ENCODE measurements at places on chromosomes 2 and 18.

- no peak for DNase-seq
These were observed 37.2 kb upstream of the PXDN start for GRCh38 chr2:1781291-1782080.

DNA sequence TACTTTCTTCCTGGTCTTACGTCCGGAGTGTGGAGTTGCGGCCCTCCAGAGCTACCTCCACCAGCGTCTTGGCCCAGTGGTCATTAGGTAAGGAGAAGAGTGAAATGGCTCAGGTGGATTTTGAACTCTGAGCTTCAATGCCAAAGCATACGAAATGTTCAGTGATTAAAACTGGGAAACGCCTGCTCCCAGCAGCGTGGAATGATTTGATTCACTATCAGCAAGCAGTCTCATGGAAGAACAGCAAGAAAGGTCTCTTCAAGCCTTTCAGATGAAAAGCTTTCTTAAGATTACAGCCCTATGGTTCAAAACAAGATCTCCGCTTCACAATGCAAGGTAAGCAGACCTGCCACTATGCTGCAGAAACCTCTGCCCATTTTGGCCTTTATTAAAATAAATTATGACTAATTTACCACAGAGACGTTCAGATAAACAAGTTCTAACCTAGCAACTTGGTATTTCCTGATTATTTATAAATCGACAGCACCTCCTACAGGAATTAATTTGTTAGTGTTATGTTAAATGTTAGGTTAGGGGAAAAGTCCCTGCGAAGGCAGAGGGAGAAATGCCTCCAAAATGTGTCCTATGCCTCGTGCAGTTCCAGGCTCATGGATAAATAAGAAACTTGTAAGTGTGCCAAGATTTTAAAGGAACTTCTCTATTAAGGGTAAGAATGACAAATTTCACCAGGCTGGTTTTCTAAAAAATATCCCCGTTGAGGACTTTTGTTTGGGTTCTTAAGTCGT, 10.1 kb downstream of the SP9 start:
- peak; percentile 54 for DNase-seq

GRCh38 chr2:215579809-215580208, 143.9 kb upstream of the FN1 start:
- DNase-seq = no peak

GRCh38 chr2:31956312-31956711, 54.5 kb downstream of the MEMO1 start:
- DNase-seq = no peak

- no peak for DNase-seq
These were observed 6.6 kb downstream of the NT5DC4 start for GRCh38 chr2:112727276-112728028.

DNA sequence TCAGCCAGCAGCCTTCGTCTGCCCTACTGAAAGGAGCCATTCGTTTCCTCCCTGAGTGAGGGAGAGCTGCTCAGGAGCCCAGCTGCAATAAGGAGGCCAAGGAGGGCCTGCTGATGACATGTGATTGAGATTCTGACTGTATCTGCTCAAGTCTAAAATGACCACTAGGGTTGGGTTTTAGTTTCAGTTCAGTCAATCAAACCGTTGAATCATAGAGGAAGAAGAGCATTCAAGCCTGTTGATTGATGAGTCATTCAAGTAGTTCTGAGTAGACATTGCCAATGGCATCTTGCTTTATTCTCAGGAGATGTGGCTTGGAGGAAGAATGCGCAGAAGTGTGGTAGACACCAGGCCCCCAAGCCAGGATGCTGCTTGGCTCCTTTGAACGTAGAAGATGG, 19.9 kb upstream of the BCL2L11 start:
- DNase-seq = no peak

- no peak for DNase-seq
These were observed 2.1 kb upstream of the MOCOS start for GRCh38 chr18:36185157-36185556.

- no peak for DNase-seq
These were observed 30.1 kb upstream of the PNO1 start for GRCh38 chr2:68127358-68128242.

- DNase-seq = no peak
These were observed 378.5 kb upstream of the ID2 start for GRCh38 chr2:8303322-8303832.

- DNase-seq = no peak
These were observed 5.4 kb upstream of the KCNG2 start for GRCh38 chr18:79792096-79792987.

- no peak for DNase-seq
These were observed 38.1 kb downstream of the ST8SIA5 start for GRCh38 chr18:46718501-46719341.

Data from neural progenitor cell (in vitro differentiated cells).